Endothelial cell (in vitro differentiated cells): ENCODE measurements at places on chromosomes 3 and 15.

DNA sequence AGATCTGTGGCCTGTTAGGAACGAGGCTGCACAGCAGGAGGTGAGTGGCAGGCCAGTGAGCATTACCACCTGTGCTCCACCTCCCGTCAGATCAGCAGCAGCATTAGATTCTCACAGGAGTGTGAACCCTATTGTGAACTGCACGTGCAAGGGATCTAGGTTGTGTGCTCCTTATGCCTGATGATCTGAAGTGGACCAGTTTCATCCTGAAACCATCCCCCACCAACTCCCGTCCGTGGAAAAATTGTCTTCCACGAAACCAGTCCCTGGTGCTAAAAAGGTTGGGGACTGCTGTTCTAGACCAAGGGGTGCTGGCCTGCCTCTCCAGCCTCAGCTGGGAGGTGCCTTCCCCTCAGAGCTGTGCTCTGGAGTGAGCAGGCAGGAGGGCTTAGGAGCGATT is 61.4 kb downstream of the RPLP1 start:
- DNase-seq: no peak

GRCh38 chr3:116342499-116342898 is 102.8 kb downstream of the LSAMP start:
- DNase-seq: no peak

GRCh38 chr15:36880913-36881460 is 219.4 kb downstream of the MEIS2 start:
- DNase-seq: no peak

GRCh38 chr3:188446014-188446413 is 292.1 kb downstream of the LPP start:
- no peak for DNase-seq

DNA sequence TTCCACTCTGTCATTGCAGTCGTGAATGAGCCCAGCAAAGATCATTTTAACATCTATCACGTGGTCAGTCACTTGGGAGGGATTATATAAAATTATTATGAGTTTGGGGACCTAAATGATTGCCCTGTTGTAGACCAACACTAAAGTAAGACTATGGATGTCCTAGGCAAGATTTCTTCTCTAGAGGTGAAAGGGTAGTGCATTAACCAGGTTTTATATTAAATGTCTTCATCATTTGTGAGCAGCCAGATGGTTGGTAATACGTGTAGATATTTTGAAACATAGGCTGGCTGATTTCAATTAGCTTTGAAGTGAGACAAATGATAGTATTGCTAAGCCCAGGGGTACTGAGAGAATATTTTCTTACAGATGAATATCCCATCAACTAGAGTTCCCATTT is 150.3 kb upstream of the TSPAN3 start:
- DNase-seq: no peak

GRCh38 chr3:901953-902778 is 190.7 kb upstream of the CNTN6 start:
- no peak for DNase-seq

GRCh38 chr3:110743202-110743601 is 328.4 kb upstream of the NECTIN3 start:
- DNase-seq: no peak

- no peak for DNase-seq
Observed at GRCh38 chr15:73249499-73249898, 119.3 kb downstream of the HCN4 start.

- no peak for DNase-seq
Observed at GRCh38 chr15:85708402-85708941, 86.3 kb downstream of the KLHL25 start.

DNA sequence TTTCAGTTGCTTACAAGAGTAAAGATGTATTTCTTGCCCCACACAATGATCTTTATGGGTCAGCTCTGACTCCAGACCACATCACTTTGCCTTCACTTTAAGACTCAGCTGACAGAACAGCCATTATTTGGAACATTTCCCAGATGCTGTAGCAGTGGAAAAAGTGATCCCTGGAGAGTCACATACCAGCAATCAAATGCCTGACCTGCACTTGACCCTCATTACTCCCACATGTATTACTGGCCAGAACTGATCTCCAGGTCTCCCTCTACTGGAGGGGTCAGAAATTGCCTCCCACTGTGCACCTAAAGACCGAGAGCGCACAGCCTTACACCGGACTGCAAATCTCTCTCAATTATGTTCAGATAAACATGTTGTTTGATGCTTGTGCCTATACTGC is 88.6 kb upstream of the ZNF385D start:
- DNase-seq: no peak
